ENCODE measurements at places on chromosomes 6 and 20. TPM values are rescaled to one million over a fixed set of nuclear protein-coding genes. Genes with fewer than 3 reads are reported as not detected.

- H3K4me1 ChIP-seq = no peaks in the 10 kb centered on the region
- H3K27me3 ChIP-seq = peaks cover 40% of the 10 kb centered on the region
- no peak overlapping the region for H3K4me3 ChIP-seq
- DNase-seq = no peak
These were observed 2.5 kb downstream of the NPBWR2 start for GRCh38 chr20:64104667-64105451.

- no peaks in the 10 kb centered on the region for H3K36me3 ChIP-seq
- DNase-seq = no peak
- H3K27ac ChIP-seq = no peak overlapping the region
- H3K4me3 ChIP-seq = no peak overlapping the region
These were observed 122.0 kb upstream of the BMP5 start for GRCh38 chr6:55997223-55997874.

- H3K4me3 ChIP-seq = no peak overlapping the region
- no peaks in the 10 kb centered on the region for H3K27me3 ChIP-seq
- peaks cover 9% of the 10 kb centered on the region for H3K36me3 ChIP-seq
- no peak for DNase-seq
These were observed 51.4 kb downstream of the TMEM242 start for GRCh38 chr6:157271911-157272310.

DNA sequence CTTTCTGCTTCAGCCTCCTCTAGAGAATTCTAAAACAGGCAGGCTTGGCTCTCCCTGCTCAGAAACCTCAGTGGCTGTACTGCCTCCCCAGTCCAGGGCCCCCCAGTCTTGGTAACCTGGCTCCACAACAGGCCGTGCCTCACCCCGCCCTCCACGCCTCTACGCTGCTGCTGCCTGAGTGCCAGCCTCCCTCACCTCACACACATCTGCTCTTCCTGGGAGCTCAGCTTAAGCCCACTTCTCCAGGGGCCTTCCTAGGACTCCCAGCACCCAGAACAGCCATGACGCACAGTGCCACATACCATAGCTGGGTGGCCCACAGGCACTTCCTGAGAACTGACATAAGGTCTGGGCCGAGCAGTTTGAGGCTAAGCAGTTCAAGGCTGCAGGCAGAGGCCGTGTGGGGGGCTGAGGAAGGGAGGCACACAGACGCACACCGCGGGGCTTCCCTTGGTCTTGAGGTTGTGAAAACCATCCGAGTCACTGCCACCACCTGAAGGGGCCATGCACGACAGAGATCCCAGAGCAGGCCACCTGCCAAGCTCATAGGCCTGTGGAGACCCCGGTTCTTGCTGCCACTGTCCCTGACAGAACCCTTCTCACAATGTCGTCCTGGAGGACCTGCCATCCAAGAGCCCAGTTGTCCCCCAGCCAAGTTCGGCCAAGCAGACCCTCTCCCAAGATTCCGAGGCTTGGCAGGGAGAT is 42.6 kb downstream of the DSTN start:
- H3K27me3 ChIP-seq = peaks cover 67% of the 10 kb centered on the region
- H3K27ac ChIP-seq = peak overlapping the region; percentile 96
- H3K36me3 ChIP-seq = peaks cover 7% of the 10 kb centered on the region
- peak; percentile 59 for DNase-seq
- H3K4me1 ChIP-seq = peaks cover 10% of the 10 kb centered on the region
- peak overlapping the region; percentile 60 for H3K4me3 ChIP-seq

GRCh38 chr6:106370639-106371038 is 10.1 kb downstream of the CRYBG1 start:
- no peak overlapping the region for H3K27ac ChIP-seq
- H3K4me3 ChIP-seq = no peak overlapping the region
- no peaks in the 10 kb centered on the region for H3K36me3 ChIP-seq

GRCh38 chr6:104995989-104996617 is 39.2 kb downstream of the LIN28B start:
- H3K4me3 ChIP-seq = no peak overlapping the region
- no peak overlapping the region for H3K27ac ChIP-seq
- no peaks in the 10 kb centered on the region for H3K27me3 ChIP-seq
- no peaks in the 10 kb centered on the region for H3K36me3 ChIP-seq
- H3K4me1 ChIP-seq = no peaks in the 10 kb centered on the region
- DNase-seq = peak; percentile 6

- DNase-seq = no peak
- H3K27ac ChIP-seq = no peak overlapping the region
- peaks cover 13% of the 10 kb centered on the region for H3K27me3 ChIP-seq
- H3K4me1 ChIP-seq = no peaks in the 10 kb centered on the region
These were observed 22.4 kb downstream of the IL17A start for GRCh38 chr6:52208612-52209011.

- DNase-seq = peak; percentile 4
- H3K27ac ChIP-seq = no peak overlapping the region
- no peaks in the 10 kb centered on the region for H3K36me3 ChIP-seq
- peaks cover 30% of the 10 kb centered on the region for H3K4me1 ChIP-seq
- peaks cover 8% of the 10 kb centered on the region for H3K27me3 ChIP-seq
These were observed 201.7 kb upstream of the FOXQ1 start for GRCh38 chr6:1110164-1110563.

DNA sequence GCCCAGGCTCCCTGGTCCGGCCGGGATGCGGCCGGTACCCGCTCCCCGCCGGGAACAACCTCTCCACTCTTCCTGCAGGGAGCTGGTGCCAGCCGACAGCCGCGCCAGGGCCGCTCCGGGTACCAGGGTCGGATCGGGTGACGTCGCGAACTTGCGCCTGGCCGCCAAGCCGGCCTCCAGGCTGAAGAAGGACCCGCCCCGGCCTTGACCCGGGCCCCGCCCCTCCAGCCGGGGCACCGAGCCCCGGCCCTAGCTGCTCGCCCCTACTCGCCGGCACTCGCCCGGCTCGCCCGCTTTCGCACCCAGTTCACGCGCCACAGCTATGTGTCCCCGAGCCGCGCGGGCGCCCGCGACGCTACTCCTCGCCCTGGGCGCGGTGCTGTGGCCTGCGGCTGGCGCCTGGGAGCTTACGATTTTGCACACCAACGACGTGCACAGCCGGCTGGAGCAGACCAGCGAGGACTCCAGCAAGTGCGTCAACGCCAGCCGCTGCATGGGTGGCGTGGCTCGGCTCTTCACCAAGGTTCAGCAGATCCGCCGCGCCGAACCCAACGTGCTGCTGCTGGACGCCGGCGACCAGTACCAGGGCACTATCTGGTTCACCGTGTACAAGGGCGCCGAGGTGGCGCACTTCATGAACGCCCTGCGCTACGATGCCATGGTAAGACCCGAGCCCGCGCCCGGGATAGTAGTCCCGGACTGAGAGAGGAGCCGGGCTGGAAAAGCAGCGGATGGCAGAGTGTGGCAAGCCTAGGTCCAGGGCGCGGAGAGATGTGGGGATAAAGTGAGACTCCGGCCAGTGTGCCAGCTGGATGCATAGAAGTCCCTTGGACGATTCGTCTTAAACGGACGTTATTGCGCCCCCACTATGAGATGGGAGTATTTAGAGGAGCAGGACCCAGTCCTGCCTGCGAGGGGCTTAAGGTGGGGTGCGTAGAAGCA is at the start of gene NT5E:
Gene NT5E, plus strand, starts transcription at position 266 of the 942 bp plus-strand sequence. Its CDS starts 57 bp downstream, at position 323.
- H3K36me3 ChIP-seq = peaks cover 65% of the 10 kb centered on the region
- peaks cover 8% of the 10 kb centered on the region for H3K27me3 ChIP-seq
- H3K27ac ChIP-seq = peak within 1 kb of the TSS; percentile 98
- peak within 1 kb of the TSS; percentile 99 for H3K4me3 ChIP-seq

The FOXA2 gene
- total RNA-seq = not detected

The ENPP5 gene
- not detected for total RNA-seq

The ANGPT4 gene
- not detected for total RNA-seq

The BFSP1 gene
- 2.4 TPM for total RNA-seq

The SEMG1 gene
- not detected for total RNA-seq

The APCDD1L gene
- 14.6 TPM for total RNA-seq

The HLA-DPA1 gene
- total RNA-seq = 3.8 TPM
